K562 (cell line): ENCODE measurements at places on chromosomes 11 and 22.

DNA sequence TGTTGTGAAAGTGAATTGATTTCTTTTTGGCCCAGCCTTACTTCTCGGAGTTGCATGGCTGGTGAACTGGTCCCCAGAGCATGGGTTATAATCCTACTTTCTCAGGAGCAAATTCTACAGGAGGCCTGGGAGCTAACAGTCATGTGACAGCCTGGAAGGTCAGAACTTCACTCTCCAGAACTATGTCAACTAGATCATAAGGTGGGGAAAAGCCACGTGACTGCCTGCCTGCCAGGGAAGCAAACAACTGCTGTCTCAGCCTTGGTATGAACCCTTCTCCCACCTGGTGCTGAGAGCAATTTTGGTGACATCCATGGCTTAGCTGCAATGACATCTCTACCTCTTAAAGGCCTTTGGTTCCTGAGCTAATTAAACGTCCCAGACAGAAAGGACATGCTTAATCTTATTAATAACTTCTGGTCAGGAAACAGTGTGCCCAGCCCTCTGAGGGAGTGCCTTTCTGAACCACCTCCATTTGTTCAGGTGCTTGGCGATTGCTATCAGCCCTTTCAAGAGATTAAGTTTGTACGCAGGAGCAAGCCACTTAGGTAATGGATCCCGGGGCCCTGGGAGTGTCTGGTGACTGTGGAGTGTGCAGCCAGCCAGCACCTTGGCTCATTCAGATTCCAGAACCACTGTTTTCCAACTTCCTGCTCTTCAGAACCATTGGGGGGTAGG, 1.4 kb upstream of the CREB3L1 start:
- DNase-seq: no peak

DNA sequence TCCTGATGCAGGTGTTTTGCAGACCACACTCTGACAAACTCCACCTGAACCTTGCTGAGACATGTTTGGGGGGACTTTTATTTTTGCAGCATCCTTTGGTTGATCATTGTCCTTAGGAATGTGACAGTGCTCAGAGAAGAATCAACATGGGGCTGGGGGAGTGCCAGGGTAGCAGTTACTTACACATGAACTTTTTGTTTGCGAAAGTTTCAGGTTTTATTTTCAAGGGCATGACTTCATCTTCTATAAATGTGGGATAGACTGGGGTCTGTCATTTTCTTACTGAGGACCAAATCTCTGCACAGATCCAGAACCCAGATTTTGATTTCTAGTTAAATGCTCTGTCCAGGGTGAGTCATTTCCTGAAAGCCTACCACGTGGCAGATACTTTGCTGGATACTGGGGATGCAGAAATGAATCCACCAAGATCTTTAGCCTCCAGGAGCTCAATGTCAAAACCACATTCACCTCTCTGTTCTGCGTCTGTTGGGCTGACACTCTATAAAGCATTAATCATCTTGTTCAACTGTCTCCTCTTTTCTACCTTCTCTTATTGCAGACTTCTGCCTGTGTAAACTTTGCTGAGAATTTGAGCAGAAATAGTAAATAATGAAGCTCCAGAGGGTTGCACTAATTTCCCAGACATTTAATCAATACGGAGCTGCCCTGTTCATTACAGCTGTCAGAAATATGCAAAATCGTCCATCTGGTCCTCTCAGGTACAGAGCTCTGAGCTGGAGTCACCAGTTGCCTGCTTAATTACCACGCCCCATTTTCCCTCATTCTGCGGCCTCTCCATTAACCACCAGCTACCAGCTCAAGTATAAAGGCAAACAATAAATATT, 387.9 kb downstream of the MIAT start:
- no peak for DNase-seq

- no peak for DNase-seq
These were observed 206.0 kb downstream of the BRD1 start for GRCh38 chr22:49621601-49622210.

DNA sequence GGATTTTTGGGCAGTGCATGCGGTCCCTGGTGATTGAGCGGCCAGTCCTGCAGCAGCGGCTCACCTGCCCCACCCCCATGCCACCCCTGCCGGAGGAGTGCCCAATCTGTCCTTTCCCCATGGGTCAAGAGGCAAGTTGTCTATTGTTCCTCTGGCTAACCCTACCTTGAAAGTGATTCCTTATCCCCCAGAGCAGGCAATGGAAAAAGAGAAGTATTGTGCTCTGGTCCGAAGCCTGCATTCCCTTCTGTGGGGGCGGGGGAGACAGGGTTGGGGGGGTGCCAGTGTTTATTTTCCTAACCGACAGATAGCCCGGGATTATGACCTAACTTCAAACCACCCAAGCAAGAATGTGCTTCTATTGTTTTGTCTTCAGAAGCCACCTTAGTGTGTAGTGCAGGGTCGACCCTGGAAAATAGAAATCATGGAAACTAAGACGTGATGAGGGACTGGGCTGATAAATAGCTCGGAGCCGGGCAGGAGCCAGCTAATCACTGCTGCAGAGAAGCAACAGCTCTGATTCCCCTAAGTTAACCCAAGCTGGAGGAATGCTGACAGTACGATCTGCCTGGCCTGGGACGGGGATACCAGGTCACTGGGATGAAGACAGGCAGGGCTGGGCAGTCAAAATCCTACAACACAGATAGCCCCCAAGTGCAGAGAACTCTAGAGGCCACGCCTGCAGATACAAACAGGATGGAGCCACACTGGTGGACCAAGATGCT, 38.7 kb upstream of the ATXN10 start:
- DNase-seq: no peak

- DNase-seq: no peak
These were observed 553 bp upstream of the LDLRAD3 start for GRCh38 chr11:35943309-35943708.

DNA sequence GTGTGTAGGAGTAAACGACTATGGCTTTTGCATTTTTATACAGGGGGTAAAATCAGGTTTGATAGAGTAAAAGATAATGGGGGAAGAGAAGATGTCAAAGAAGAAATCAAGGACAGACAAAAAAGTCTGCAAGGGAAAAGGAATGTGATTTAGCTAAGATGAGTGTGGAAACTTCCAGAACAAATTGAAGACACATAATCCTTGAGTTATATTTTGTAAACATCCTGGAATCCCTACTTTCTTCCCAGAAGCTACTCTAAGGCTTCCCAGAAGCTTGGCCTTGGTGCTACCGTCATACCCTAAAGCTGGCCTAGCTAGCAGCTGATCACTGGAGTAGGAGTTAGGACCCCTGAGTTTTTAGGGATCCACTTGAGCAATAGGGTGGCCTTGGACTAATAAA, 82.4 kb downstream of the BLID start:
- no peak for DNase-seq

DNA sequence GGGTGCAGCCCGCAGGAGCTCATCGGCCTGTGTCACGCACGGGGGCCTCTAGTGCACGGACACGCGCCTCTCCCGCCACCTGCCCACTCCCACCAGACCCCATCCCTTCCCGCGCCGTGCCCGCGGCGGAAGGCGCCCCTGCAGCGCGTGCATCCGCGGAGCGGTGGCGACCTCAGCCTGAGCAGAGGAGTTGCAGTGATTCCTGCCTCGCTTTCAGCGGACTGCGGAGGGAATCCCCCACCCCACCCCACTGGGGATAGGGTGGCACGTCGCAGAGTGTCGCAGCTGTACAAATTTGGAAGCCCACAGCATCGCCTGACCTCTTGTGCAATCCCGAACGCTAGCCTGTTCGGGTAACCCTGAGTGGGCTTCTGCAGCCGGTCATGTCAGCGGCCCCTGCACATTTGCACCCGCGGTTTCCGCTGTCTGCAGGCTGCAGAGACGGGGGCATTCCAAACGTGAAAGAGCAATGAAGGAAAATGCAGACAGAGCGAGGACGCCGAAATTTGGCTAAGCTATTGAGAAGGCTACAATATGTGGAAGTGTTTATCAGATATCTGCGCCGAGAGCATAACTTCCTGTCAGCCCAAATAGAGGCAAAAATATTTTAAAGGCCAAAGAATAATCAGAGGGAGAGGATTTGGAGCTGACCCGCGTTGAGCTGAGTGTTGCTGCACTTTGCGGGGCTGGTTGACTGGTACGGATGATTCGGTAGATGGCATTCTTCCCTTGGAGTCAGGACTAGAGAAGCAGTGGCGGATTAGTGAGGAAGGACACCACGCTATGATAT, 617 bp upstream of the ARHGAP20 start:
- no peak for DNase-seq

- DNase-seq: no peak
These were observed 382.6 kb upstream of the SYN3 start for GRCh38 chr22:33440756-33441155.

DNA sequence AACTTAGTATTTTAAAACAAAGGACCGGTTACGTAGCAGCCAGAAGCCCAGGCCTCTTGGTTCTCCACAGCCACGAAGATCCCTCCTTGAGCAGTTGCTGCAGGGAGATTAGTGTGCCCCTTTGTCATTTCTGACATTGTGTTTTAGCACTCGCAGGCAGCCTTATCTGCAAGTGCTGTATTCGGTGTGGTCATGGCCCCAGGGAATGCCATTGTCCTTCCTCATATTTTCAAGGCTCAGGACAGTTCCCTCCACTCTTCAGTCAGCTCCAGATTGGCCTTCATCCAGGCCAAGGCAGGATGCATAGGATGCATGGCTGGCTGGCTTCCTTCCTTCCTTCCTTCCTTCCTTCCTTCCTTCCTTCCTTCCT, 88.5 kb downstream of the ZBTB16 start:
- DNase-seq: peak; percentile 27

DNA sequence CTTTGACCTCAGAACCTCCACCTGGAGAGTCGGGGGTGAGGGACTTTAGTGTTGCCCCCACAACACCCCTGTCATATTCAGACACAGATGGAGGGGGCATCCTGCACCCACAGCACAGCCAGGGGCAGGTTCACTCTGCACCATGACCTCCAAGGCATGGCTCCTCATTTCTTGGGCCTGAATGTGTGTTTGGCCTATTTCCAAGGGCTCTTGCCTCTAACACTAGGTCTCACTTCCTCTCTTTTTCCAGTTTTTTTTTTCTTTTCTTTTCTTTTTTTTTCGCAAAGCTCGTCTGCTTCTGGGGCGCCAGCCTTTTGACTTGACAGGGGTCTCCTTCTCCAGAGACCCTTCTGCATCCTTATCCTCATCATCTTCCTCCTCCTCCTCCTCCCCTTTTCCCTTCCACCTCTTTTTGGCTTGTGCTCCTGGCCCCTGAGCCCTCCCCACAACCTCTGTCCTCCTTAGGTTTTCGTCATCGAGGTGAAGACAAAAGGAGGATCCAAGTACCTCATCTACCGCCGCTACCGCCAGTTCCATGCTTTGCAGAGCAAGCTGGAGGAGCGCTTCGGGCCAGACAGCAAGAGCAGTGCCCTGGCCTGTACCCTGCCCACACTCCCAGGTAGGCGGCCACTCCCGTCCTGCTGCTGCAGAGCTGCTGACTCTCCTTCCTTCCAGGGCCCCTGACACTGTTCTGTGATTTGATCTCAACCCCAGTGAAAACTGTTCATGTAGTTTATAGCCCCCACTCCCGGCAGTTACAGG, 3.8 kb downstream of the NCF4 start:
- DNase-seq: no peak

DNA sequence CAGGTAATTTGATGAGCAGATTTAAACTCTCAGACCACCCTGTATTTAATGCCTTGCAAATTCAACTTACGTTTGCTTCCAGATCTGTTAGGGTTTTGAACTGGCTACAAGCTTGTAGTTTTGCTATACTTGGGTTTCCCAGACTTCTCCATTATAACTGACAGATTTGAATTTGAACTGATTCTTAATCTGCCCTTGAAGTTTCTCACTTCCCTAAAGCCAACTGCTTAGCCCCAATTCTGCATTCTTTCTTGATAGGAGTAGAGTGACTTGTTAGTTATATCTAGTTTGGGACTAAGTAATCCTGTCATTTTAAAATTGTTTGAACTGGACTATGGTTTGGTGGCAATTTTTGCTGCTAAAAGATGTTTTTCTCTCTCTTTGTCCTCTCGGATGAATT, 9.7 kb downstream of the LAYN start:
- DNase-seq: no peak

- DNase-seq: no peak
These were observed 11.3 kb upstream of the C11orf96 start for GRCh38 chr11:43930868-43931716.

- DNase-seq: no peak
These were observed 18.4 kb downstream of the FADS2 start for GRCh38 chr11:61846362-61847020.

DNA sequence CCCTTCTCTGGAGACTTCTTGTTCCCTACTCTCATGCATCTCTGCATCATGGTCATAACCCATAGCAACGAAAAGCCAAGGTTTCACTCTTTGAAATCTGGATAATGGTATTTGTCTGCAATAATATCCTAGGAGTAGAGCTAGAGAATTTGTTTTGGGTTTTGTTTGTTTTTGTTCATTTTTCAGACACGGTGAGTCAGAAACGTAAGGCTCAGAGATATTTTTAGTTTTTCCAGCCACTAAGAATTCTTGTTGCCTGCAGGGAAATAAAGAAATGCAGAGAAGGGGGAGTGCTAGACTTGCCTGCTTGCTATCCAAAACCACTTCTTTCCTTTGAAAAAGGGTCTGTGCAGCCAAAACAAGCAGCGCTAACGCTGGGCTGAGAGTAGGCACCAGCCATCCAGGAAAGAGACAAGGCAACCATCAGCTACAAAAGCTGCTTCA, 26.0 kb downstream of the POU2AF3 start:
- no peak for DNase-seq

GRCh38 chr11:107857550-107858216, 904 bp downstream of the SLC35F2 start:
- peak; percentile 34 for DNase-seq

DNA sequence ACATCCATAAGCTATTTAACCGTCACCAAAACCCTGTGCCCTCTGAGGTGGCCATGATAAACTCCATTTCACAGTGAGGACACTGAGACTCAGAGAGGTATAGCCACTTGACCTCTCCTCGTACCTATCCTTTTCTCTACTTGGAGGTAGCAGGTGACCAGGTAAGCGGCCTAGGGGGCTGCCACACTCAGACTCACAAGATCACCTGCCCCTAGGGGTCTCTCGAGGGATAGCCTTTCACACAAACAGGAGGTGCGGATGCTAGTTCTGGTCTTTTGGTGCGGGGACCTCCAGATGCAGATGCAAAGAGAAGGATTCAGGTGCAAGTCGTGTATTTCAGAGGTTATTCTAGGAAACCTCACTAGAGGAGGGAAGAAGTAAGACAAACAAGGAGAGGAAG, 14.6 kb downstream of the MS4A18 start:
- DNase-seq: peak; percentile 21

- no peak for DNase-seq
These were observed 162.3 kb upstream of the GRK3 start for GRCh38 chr22:25402160-25402500.

- DNase-seq: no peak
These were observed 12.3 kb downstream of the SIRT3 start for GRCh38 chr11:223884-224283.

- DNase-seq: no peak
These were observed 30.3 kb downstream of the ATM start for GRCh38 chr11:108253176-108253575.
